ENCODE measurements at places on chromosomes 7 and 10.

GRCh38 chr7:69426705-69427104 is 171.6 kb upstream of the AUTS2 start:
- no peak for DNase-seq

DNA sequence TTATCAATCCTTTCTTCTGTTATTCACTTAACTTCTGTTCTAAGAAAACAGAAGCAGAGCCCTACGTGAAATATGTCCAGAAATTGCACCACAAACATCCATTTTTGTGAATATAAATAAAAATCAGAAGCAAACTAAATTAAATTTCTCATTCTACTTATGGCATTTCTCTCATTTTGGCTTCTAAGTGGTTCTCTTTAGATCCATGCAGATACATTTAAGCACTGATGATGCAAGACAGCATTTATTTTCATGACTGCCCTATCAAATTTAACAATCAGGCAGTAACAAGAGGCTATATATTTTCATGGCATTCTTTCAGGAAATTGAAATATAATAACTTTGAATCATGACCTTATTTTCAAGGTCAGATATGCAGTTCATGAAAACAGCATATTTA is 1049.6 kb downstream of the GRM8 start:
- no peak for DNase-seq

- DNase-seq = no peak
Measured at GRCh38 chr10:88115407-88115806, 252.0 kb downstream of the PTEN start.

- no peak for DNase-seq
Measured at GRCh38 chr7:41252551-41252950, 450.3 kb downstream of the INHBA start.

DNA sequence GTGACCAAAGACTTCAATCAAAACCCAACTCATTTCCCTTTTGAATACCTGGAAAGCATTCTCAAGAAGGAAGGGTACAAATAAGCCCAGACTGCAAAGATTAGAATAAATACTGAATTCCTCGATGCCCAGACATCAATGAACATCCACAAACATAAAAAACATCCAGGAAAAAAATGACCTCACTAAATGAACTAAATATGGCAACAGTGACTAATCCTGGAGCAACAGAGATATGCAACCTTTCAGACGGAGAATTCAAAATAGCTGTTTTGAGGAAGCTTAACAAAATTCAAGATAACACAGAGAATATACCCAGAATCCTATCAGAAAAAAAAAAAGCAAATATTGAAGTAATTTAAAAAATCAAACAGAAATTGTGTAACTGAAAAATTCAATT is 43.2 kb downstream of the PCLO start:
- no peak for DNase-seq

DNA sequence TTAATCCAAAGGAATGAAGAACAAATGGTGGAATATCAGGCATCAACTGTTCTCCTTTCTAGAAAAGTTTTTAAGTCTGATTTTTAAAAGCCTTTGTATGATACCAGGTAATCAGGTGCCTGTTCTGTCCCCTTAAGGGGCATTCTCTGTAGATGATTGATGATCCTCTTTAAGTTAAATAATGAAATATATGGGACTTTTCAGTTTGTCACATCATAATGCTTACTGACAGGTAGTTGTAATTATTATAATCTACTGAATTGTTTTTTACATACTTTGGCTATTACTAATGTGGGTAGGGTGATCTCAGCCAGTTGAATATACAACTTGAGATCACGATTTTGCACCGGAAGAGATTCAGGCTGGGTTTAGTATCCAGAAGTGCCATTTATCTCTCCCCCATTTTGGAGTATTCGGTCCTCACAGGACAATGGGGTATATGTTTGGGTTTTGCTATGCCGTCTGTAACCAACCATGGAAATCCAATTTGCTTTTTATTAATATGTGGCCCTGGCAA is 330.2 kb downstream of the BICC1 start:
- DNase-seq = no peak

GRCh38 chr10:5904227-5904626 is 14.2 kb downstream of the FBH1 start:
- DNase-seq = no peak

GRCh38 chr10:118238573-118239235 is 103.4 kb downstream of the FAM204A start:
- no peak for DNase-seq

- no peak for DNase-seq
Measured at GRCh38 chr10:43076311-43076875, 476 bp upstream of the RET start.

DNA sequence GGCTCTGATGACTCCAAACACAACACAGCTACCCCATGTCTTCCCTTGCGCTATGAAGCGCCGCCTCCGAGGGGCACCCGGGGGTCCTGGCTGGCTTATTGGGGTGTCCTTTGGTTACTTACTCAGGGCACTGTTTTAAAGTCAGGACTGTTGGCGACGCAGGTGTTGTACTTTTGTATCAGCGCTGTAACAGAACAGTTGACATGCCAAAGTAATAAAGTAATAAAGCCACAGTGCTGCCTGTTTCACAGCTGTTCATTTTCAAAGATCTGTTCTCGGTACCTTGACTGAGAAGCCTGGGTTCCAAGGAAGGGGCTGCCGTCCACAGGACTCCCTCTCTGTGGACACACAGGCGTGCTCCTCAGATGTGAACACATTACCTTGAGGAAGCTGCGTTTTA is 64.1 kb downstream of the WDR37 start:
- DNase-seq = no peak

DNA sequence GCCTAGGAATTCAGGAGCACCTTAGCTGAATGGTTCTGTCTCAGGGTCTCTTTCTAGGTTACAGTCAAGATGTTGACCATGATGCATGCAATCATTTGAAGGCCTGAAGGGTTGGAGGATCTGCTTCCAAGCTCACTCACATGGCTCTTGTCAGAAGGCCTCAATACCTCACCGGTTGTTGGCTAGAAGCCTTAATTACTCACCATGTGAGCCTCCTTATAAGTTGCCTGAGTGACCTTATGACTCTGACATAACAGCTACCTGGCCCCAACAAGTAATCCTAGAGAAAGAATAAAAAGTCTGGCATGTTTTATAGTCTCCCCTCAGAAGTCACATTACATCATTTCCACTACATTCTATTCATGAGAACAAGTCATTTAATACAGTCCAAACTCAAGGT is 3.4 kb upstream of the C1GALT1 start:
- DNase-seq = no peak

DNA sequence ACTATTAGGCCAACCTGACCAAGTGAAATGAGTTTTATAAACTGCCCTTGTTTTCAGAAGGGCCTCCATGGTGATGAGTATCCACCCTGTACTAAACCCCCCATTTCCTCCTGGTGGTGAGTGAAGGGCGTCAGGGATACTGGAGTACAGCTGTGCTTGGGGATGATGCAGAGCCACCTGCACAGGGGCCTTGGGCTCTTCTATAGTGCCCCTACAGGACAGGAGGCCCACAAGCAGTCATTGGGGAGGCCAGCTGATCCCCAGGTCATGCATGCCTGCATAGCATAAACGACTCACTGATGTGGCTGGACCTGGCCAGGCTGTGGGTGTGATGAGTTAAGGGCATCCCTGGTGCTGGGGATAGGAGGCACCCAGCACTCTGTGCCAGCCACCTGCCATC is 114.1 kb upstream of the CELF2 start:
- DNase-seq = no peak

DNA sequence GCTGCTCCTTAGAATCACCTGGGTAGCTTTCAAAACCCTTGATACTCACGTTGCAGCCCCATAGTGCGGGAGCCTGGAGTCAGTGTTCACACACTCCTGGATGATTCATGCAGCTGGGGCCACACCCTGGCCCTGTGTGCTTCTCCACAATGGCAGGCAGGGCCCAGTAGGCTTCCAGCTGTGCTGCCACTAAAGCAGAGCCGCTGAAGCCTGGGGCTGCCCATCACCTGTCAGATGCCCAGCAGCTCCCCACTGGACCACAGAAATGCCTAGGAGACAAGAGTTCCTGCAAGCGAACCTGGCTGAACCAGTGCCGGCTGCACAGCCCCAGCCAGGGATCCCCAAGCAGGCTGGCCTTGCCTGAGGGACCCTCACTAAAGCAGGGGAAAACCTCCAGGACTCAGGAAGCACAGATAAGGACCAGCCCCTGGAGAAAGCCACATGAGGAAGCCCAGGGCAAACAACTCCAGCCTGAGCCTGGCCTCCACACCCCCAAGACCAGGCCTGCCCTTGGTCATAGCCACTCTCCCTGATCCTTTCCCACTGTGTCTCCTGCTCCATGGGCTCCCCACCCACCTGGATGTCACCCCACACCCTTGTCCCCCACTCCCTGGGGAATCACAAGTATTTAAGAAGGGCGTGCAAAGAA is 111.9 kb downstream of the GRID1 start:
- no peak for DNase-seq

DNA sequence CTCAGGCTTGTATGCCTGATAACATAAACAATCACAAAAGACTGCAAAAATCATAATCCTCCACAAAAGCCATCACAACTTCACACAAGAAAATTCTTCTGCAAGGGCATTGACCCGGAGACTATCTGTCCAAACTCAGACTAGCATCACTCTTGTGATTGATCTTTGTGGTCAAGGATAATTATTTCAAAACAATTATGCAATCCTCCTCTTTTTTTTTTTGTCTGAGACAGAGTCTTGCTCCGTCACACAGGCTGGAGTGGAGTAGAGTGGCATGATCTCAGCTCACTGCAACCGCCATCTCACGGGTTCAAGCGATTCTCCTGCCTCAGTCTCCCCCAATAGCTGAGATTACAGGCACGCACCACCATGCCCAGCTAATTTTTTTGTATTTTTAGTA is 22.2 kb downstream of the CDNF start:
- no peak for DNase-seq

- DNase-seq = no peak
Measured at GRCh38 chr10:102150970-102151773, 1.0 kb upstream of the NOLC1 start.

DNA sequence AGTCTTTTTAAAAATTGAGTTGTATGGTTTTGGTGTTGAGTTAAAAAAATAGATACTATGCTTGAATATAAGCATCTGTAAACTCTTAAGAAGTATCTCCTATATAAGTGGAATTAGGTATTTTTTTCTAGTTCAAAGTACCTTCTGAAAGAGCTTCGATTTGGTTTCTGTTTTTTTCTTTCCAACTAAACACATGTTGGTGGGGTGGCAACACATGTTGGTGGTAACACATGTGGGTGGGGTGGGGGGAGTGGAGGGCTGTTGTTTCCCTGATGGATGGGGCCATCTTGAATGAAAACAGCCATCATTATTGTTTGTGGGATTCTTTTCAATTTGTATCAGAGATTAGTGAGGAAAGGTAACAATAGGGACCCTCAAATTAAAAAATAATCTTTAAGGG is 178.9 kb downstream of the STK31 start:
- DNase-seq = no peak

DNA sequence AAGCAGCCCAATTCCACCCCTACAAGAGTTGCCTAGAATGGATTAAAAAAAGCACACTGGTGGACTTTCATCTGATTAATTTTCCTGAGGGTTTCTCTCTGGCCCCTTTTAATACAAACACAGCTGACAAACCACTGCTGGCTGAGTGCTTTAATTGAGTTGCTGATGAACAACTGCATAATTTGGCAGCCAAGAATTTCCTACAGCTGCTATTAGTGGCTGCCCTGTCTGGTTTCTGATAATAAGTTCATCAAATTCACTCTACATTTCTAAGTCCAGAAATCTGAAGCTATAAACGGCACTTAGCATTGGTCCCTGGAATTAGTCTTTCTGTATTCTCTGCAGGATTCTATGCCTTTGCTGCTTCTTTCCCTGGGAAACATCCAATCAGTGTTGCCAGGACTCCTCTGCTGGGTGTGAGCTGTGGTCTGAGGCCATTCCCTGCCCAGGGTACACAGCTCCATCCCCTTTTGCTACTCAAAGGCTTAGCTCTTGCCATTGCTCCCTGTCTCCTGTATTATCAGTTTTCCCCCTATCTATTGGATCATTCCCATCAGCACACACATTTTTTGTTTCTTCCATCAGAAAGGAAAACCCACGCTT is 110.6 kb downstream of the LSM5 start:
- DNase-seq = no peak

GRCh38 chr7:36670585-36671431 is 53.5 kb downstream of the AOAH start:
- DNase-seq = peak; percentile 58

DNA sequence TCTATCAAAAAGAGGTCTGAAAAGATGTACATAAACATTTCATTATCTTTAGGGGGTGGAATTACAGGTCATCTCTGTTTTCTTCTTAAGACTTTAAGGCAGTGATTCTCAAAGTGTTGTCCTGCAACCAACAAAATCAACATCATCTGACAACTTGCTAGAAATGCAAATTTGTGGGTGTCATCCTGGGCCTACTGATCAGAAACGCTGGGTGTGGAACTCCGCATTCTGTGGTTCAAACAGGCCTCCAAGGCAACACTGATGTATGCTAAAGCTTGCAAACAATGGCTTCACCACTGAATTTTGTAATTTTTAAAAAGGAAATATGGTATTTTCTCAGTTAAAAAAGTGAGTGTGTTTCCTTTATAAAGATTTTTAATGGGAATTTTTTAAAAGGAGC is 402.0 kb upstream of the LRRN3 start:
- no peak for DNase-seq

DNA sequence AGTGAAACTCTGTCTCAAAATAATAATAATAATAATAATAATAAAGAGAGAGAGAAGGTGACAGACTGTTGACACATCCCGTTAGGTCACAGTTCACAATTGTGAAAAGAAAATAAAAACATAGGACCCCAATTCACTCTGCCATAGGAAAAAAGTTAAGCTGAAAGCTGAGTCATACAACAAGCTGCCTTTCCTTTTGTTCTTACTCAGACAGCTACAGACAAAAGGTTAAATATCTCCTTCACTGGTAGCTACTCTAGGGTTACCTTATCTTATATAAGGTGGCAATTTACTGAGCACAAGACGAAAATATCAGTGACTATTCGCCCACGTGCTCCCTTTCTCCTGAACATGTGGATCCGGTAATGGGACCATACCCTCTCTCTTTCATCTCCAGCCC is 17.5 kb downstream of the TUBAL3 start:
- DNase-seq = no peak

DNA sequence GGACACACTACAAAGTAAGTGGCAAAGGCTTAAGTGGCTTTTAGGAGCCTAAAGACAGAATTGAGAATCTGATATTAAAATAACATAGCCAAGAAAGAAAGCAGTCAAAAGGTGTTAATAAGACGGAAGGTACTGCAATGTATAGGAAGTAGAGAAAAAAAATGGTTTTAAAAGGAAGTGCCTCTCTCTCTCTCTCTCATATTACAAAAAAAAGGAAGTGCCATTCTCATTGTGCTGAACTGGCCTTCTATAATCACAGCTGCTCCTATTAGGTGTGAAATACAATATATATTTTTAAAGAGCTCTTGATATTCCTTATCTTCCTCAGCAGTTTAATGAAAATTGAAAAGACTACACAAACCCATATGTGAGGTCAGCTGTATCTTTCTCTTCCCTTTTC is 199.4 kb upstream of the NPVF start:
- DNase-seq = peak; percentile 0

Measured in KG1 (cell line).